ENCODE measurements at places on chromosomes 5 and 9. TPM values are rescaled to one million over a fixed set of nuclear protein-coding genes. Genes with fewer than 3 reads are reported as not detected.

DNA sequence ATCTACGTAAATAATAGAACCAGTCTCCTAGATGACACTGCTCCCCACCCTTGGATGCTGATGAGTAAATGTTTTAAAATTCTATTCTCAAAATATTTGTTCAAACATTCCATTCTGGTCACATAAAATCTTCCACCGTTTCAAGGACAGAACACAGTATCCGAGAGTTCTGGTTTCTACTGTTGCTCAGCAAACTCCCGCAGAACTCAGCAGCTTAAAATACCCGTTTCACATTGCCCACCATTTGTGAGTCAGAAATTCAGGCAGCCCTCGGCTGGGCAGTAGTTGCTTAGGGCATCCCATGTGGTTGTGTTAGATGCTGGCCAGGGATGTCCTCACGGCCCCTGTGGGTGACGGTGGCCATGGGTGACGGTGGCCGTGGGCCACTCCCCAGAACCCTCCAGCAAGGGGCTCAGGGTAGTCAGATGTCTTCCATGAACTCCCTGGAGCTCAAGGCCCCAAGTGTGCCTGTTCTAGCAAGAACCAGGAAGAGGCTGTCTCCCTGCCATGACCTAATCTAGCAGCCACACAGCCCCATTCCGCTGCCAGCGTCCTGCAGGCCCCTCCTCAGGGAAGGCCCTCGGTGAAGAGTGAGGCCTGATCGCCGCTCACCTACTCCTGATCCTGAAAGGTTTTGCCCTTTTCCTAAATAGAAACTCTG is 17.4 kb downstream of the MGAT1 start:
- DNase-seq = no peak

DNA sequence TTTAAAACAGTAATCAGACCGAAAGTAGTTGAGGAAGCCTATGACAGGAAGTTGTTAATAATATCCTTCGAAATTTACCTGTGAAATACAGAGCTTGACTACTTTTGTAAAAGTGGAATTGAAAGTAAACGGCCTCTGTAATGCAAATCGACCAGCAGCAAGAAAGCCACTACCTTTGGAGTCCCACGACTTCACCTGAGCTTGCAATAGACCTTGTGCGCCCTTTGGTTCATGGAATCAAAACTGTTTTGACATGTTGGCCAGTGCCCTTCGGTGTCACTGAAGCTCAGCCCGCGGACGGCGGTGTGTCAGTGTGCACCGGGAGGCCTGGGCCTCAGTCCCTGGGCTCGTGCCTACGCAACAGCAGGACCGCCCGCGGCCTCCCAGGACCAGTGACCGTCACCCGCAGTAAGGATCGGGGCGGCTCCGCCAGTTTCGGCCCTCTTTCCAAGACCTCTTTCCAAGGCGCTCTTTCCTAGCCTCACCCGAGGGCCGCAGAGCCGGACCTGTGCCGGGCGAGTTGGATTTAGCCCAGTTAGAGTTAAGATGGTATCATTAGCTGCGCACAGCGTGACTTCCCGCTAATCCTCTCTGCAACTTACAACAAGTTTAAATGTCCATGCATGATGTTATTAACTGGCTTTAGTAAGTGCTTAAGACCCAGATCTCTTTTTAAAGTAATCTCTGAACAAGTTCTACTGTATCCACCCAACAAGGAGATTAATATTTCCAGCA is 223.3 kb downstream of the MEF2C start:
- DNase-seq = no peak

DNA sequence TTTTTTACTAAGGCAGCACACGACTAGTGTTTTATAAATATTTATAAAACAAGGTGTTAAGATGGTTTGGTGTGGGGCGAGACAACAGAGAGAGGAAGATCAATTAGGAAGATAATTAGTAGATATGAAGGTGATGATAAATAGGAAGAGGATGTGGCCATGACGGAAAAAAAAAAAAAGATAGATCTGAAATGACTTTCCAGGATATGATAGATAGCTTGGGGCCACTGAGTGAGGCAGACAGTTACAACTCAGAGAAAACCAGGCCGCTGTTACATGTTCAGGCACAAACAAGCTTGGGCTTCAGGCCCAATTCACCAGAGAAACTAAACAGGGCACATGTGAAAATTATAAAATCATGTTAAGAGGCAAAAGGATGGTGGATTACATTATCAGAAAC is 43.2 kb downstream of the KIAA0825 start:
- no peak for DNase-seq

DNA sequence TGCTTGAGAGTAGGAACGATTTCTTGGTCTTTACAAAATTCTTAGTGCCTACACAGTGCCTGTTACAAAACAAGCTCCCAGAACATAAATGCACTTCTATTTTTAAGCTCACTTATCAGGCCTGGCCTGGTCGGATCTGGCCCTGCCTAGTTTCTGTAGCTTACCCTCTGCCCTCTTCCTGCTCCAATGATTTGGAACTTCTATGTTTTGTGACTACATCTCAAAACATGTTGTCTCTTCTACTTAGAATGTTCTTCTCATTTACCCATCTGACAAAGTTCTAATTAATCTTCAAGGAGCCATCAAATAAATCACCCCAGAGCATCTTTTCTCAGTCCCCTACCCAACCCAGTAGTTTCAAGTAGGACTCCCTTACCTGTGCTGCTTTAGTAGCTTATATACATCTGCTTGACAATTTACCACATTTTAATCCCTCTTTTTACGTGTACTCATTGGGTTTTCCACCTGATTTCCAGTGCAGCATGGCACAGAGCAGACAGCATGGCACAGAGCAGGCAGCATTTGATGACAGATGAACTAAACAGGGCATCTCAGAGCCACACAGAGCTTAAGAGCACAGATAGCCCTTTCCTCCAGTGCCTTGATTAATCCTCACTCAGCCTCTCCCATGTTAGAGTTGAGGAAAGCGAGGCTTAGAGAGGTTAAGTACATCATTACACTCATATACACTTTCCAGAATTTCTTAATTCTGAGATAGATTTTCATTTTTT is 171.9 kb downstream of the MAPKAP1 start:
- DNase-seq = no peak

- DNase-seq = no peak
Measured at GRCh38 chr5:131977212-131977604, 31.7 kb upstream of the MEIKIN start.

DNA sequence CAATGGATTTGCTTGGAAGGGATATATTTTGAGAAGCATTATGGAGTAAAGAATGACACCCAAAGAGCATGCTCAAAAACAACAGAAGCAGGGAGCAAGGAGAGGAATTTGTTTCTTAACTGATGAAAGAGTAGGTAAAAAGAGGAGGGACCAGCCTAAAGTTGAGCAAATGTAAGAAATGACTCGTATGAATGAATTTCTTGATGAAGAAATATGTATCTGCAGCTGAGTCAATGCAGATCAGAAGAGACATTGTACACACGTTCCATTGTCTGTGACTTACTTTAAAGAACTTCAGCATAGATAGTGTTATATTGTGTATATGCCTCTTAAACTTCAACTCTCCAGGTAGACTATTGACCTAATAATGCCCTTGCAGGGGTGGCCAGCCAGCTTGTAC is 112.7 kb upstream of the NREP start:
- no peak for DNase-seq

DNA sequence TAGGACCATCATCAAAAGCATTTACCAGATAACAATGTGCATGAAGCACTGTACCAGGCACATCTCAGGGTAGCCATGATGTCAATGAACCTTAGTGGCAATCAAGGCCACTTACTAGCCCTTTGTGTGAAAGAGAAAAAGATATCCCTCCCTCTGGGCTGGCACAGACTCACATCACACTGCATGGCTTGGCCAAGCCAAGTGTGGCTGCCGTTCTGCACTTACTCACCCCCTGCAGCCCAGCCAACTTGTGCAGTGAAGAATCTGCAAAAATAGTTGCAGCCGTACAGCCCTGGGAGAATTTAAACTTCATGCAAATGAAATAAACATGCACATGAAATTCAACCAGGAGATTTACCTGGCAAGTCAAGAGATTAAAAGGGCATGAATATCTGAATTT is 333.5 kb downstream of the DEPDC1B start:
- no peak for DNase-seq

DNA sequence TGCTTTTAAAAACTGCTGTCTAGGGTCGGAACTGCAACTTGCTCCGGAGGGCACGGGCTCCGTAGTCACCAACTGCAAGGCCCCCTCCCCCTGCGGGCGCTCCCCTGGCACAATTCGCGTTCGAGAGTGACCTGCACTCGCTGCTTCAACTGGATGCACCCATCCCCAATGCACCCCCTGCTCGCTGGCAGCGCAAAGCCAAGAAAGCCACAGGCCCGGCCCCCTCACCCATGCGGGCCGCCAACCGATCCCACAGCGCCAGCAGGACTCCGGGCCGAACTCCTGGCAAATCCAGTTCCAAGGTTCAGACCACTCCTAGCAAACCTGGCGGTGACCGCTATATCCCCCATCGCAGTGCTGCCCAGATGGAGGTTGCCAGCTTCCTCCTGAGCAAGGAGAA is 64.2 kb upstream of the GAS1 start:
- no peak for DNase-seq

- no peak for DNase-seq
Measured at GRCh38 chr5:175616083-175616482, 41.8 kb upstream of the HRH2 start.

- no peak for DNase-seq
Measured at GRCh38 chr5:134242146-134242545, 16.3 kb upstream of the PPP2CA start.

GRCh38 chr5:97559827-97560598 is 377.0 kb upstream of the RIOK2 start:
- no peak for DNase-seq

CA9 gene
- polyA plus RNA-seq = 0.92 TPM

DRD1 gene
- polyA plus RNA-seq = not detected

GCNT4 gene
- 15.7 TPM for polyA plus RNA-seq

Measured in left renal cortex interstitium (tissue), 4 donors.